Left renal pelvis (tissue), 4 donors: ENCODE measurements at places on chromosomes 2 and 18. TPM values are rescaled to one million over a fixed set of nuclear protein-coding genes. Genes with fewer than 3 reads are reported as not detected.

The LAMA1 gene
- polyA plus RNA-seq = 56.5 TPM

- DNase-seq = no peak
Observed at GRCh38 chr2:233816334-233816733, 38.0 kb downstream of the HJURP start.

DNA sequence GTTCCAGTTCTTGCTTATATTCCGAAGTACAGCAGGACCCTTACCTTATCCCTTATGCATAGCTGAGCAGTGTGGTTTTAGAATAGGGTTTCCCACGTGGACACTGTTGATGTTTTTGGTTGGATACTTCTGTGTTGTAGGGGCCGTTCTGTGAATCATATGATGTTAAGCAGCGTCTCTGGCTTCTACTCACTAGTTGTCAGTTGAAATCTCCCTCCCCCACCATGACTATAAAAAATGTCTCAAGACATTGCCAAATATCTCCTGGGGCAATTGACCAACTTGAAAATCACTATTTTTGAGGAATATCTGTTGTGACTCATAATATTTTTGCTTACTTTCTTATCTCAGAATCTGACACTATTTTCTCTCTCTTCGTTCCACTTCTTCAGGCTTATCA lies 713.7 kb downstream of the TSN start:
- no peak for DNase-seq

- DNase-seq = no peak
Observed at GRCh38 chr2:200736646-200737274, 75.0 kb upstream of the BZW1 start.

- no peak for DNase-seq
Observed at GRCh38 chr2:150479075-150479915, 8.2 kb downstream of the RND3 start.

GRCh38 chr18:24868760-24869237 lies 408.4 kb downstream of the HRH4 start:
- DNase-seq = no peak

DNA sequence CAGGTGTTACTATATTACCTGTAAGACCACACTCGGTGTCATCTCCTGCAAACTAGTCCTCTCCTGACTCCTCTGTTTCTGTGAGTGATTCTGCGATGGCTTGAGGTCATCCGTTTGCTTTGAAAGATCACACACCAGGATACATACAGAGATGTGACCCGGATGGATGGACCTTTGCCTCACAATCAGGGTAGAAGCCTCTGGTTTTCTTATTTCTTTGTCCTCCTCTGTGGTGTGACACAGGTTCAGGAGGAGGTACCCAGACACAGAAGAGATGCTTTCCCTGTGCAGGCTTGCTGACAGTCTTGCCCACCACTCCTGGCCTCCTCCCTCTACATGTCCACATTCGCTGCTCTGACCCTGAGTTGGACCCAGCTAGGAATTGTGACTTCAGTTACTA lies 34.6 kb downstream of the PSD4 start:
- DNase-seq = no peak
